ENCODE measurements at places on chromosomes 6 and 20. TPM values are rescaled to one million over a fixed set of nuclear protein-coding genes. Genes with fewer than 3 reads are reported as not detected.

Gene PLN
- not detected for total RNA-seq

Gene IP6K3
- not detected for total RNA-seq

Gene CLIC5
- 2.5 TPM for total RNA-seq

Gene SPTLC3
- 0.59 TPM for total RNA-seq

Gene NKX2-4
- not detected for total RNA-seq

DNA sequence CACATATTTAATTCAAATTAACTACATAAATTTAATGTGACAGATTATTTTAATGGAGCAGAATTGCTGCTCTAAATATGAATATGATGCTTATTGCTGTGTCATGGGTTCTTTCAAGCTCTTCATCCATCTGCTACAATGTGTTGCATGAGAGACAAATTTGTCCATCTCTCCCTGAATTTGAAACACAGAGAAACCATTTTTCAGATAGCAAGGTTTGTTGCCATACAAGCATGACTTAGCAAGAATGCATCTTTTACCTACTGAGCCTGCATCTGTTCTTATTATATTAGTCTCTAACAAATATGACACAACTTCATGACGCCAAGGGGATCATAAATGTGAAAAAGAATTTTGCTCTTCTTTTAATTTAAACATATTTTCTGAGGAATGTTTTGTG lies 8.0 kb upstream of the UTRN start:
- no peak overlapping the region for H3K4me3 ChIP-seq
- no peaks in the 10 kb centered on the region for H3K36me3 ChIP-seq

Gene C4A
- total RNA-seq: 4.2 TPM

DNA sequence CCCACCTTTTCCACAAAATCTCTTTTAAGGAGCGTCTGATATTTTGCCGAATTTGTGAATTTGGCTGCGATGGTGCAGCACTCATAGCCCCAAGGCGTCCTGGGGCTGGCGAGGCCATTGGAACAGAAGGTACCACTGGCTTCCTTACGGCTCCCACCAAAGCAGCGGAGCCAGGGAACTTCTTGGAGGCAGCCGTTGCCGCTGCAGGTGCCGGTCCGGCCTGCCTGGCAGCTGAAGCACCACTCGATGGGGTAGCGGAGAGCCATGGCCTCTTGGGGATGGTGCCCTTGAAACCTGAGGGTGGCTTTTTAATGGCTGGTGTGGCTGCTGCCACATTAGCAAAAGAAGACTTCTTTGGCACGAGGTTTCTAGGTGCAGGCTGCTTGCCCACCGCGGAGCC lies 29.8 kb downstream of the DIDO1 start:
- no peak for DNase-seq
- H3K27me3 ChIP-seq: no peaks in the 10 kb centered on the region
- H3K27ac ChIP-seq: no peak overlapping the region

- no peak overlapping the region for H3K4me3 ChIP-seq
- H3K36me3 ChIP-seq: no peaks in the 10 kb centered on the region
- no peaks in the 10 kb centered on the region for H3K4me1 ChIP-seq
- no peaks in the 10 kb centered on the region for H3K27me3 ChIP-seq
- H3K27ac ChIP-seq: no peak overlapping the region
These were observed 317.1 kb downstream of the PLCB1 start for GRCh38 chr20:8449123-8449522.

GRCh38 chr6:114170372-114170771 lies 172.5 kb downstream of the HS3ST5 start:
- no peaks in the 10 kb centered on the region for H3K36me3 ChIP-seq
- DNase-seq: no peak

DNA sequence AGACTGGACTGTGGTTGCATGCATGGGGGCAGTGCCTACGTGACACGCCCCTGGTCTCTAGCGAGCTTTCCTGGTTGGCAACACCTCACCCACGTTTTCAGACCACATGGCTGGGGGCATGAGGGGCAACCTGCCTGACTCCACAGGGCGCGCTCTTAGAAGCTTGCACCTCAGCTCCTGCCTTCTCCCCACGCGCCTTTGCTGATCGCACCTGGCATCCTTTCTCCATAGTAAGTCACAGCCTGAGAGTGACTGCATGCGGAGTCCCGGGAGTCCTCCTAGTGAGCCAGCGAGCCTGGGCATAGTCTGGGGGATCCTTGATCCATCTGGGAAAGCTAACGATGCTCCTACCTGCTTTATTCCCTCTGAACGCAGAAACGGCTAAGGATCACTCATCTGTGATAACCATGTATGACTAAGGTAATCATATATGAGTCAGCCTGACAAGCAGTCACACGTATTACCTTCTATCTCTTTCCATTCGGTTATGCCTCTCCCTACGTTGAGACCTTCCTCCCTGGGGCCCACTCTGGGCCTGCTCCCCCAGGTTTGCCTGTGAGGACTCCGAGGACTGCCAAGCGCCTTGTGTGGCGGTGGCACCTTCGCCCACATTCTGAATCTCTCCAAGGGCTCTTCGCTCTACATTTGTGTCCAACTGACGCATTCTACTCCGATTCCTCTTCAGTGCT lies 4.5 kb downstream of the TCFL5 start:
- H3K27me3 ChIP-seq: no peaks in the 10 kb centered on the region
- peaks cover 15% of the 10 kb centered on the region for H3K36me3 ChIP-seq
- no peak overlapping the region for H3K27ac ChIP-seq
- no peak overlapping the region for H3K4me3 ChIP-seq
- DNase-seq: no peak
- H3K4me1 ChIP-seq: peaks cover 12% of the 10 kb centered on the region

Gene DOK5
- not detected for total RNA-seq

- no peaks in the 10 kb centered on the region for H3K27me3 ChIP-seq
- H3K36me3 ChIP-seq: no peaks in the 10 kb centered on the region
- H3K27ac ChIP-seq: no peak overlapping the region
- peaks cover 31% of the 10 kb centered on the region for H3K4me1 ChIP-seq
- DNase-seq: no peak
- H3K4me3 ChIP-seq: no peak overlapping the region
These were observed 44.2 kb upstream of the TAB2 start for GRCh38 chr6:149273318-149273717.

DNA sequence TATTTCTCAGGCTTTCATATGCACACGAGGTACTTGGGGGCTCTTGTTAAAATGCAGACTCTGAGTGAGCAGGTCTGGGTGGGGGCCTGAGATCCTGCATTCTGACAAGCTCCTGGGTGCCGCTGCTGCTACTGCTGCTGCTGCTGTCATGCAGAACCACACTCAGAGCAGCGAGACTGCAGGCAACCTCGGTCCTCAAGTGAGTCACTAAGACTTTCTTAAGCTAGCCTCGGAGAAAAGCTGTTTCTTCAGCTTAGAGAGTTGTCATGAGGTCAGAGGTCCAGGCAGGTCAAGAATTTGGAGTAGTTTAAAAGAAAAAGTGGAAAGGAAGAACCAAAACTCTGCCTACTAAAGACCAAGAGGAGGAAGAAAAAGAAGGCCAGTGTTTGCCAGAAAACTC lies 92.9 kb downstream of the SPTLC3 start:
- H3K36me3 ChIP-seq: no peaks in the 10 kb centered on the region
- no peak for DNase-seq
- H3K4me1 ChIP-seq: no peaks in the 10 kb centered on the region
- H3K27ac ChIP-seq: no peak overlapping the region

- no peaks in the 10 kb centered on the region for H3K4me1 ChIP-seq
- DNase-seq: no peak
- no peaks in the 10 kb centered on the region for H3K36me3 ChIP-seq
- no peak overlapping the region for H3K4me3 ChIP-seq
- H3K27me3 ChIP-seq: no peaks in the 10 kb centered on the region
These were observed 83.8 kb downstream of the FOXF2 start for GRCh38 chr6:1473166-1473565.

Gene EYS
- total RNA-seq: not detected

DNA sequence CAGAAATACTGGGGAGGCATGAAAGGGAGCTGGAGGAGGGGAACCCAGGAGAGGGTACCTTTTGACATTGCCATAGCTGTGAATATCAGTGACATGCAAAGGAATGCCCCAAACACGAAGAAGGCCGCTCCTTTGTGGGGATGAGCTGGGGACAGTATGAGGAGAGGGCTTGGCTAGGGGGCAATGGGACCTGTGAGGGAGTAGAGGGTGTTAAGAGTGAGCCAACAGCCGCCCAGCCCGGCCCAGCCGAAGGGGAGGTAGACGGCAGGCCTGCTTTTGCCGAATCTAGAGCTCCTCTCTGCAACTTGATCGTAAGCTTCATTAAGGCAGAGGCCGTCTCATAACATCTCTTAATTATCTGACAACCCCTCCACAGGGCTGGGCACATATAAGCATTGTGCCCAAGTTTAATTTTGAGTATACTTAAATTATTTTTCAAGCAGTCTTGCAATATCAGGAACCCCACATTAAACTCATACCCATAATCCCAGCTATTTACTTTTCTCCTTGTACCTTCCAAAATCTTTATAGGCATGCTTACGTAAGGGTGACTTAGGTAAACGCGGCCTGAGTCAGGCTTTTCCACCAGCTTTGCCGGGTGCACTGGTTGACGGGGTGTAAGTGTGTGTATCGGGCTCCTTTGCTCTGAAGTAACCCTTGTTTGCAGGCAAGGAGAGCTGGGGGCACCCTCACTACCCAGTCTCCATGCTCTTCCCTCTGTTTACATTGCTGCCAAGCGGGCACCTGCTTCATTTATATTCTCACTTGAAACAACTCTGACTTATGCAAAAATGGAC lies 24.9 kb upstream of the VEGFA start:
- no peak overlapping the region for H3K27ac ChIP-seq
- H3K27me3 ChIP-seq: no peaks in the 10 kb centered on the region
- H3K4me3 ChIP-seq: no peak overlapping the region
- H3K4me1 ChIP-seq: no peaks in the 10 kb centered on the region

Gene SAMD10
- total RNA-seq: 12.0 TPM

DNA sequence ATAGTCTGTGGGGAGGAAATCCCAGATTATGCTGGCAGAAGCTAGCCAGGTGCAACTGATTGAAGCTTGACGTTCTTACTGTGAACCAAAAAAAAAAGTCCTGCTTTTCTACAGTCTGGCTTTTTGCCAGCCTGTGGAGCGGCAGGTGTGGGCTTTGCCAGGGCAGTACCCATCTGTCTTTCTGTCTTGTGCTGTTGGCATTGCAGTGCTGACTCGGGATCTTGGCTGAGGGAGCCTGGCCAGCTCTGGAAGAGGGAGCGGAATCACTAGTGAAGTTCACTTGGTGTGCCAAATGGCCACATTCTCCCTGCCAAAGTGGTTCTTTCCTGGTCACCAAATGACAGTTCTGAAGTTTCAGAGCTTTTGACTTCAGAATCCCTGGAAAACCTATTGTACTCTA lies 5.0 kb downstream of the KIF3B start:
- DNase-seq: no peak
- H3K27me3 ChIP-seq: no peaks in the 10 kb centered on the region
- H3K27ac ChIP-seq: no peak overlapping the region
- H3K36me3 ChIP-seq: peaks cover 6% of the 10 kb centered on the region
- no peak overlapping the region for H3K4me3 ChIP-seq

DNA sequence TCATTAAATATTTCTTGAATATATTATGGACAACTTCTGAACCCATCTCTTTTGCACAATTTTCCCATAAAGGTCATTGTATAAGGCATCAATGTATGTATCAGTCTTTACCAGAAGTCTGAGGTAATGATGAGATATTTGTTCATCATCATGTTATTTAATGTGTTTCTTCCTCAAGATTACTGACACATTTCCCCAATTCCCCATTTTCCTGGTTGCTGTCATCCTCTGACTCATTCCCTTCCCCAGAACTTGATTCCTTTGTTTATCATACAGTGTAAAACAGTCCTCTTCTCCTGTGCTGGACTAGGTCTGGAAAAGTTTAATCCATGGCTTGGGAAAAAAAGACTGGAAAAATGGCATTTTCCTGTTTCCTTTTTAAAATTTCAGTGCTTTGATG lies 107.9 kb upstream of the FLRT3 start:
- H3K36me3 ChIP-seq: no peaks in the 10 kb centered on the region
- no peaks in the 10 kb centered on the region for H3K4me1 ChIP-seq
- no peak overlapping the region for H3K4me3 ChIP-seq
- no peaks in the 10 kb centered on the region for H3K27me3 ChIP-seq
- no peak for DNase-seq

Gene SLC12A5
- 2.4 TPM for total RNA-seq

DNA sequence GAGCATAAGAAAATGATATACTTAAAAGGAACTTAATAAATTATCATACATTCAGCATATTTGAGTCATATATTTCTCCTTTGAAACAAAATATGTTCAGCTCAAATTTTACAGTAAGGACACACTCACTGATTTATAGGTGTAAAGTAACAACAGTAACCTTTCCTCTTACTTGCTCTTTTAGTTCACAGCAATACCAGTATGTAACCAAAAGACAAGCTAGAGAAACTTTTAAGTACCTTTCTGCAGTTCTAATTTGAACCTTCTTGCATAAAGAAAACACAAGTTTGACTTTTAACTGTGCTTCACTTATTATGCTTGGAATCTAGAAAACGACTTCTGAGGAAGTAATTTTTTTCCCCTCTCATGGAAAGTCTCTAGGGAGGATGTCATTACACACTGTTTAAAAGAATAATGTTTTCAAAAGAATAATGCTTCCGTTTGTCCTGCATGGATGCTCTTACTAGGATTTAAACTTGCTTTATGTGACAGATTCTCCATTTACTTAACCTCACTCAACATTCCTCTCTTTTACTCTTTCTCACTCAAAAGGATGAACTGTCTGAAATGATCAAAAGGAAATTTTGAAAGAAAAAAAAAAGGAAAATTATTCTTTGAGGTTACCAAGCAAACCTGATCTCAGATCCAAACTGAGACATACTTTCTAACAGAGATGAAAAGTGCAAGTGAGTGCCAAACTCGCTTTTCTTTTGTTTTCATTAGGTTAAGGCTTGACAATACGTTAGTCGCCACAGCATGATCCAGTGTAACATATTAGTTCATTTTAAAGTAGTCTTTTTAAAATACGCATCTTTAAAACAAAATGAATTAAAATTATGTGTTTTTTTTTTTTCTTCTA lies 22.4 kb upstream of the CALHM6 start:
- no peaks in the 10 kb centered on the region for H3K4me1 ChIP-seq
- no peak overlapping the region for H3K4me3 ChIP-seq

DNA sequence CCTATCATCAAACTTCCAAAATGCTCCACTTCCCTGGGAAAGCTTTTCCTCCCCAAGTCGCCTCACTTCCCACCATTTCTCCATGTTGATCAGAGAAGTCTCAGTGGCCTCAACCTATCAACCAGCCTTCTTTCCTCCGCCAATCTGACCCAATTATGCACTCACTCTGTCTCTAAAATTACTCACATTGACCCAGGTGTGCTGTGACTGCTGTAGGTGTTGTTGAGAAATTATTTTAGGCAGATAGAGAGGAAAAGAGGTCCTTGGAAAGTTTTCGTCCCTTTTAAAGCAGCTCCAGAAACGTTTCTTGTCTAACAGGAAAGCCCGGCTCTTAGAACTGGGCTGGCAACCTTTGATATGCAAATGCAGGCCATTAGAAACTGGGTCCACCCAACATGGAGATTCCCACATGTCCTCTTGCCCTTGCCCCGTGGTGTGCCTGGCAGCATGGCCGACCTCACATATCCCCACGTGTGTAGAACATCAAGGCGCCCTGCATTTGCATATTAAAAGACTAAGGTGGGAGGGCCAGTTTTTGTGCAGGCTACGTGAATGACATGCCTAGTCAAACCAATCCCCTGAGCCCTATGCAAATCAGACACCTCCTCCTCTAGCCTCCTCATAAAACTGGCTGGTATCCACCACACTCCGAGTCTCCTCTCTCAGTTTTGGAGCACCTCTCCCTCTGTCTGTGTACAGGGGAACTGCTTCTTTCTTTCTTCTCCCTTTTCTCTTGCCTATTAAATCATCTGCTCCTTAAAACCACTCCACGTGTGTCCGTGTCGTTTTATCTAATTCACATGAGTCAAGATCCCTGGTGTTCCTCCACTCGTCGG lies 12.9 kb downstream of the IPCEF1 start:
- no peak for DNase-seq
- no peaks in the 10 kb centered on the region for H3K27me3 ChIP-seq
- no peak overlapping the region for H3K4me3 ChIP-seq
- no peaks in the 10 kb centered on the region for H3K4me1 ChIP-seq
- H3K27ac ChIP-seq: no peak overlapping the region

All from CD4-positive, alpha-beta T cell (primary cell).